ENCODE measurements at places on chromosomes 16 and 17. TPM values are rescaled to one million over a fixed set of nuclear protein-coding genes. Genes with fewer than 3 reads are reported as not detected.

CAVIN1 gene
- 476 TPM for total RNA-seq

PRAC1 gene
- not detected for total RNA-seq

RNF157 gene
- total RNA-seq, result 8.7 TPM

DNAH17 gene
- total RNA-seq, result 1.5 TPM

KRTAP4-7 gene
- total RNA-seq, result not detected

ITGAD gene
- total RNA-seq, result not detected

KDM6B gene
- 22.0 TPM for total RNA-seq

MYL4 gene
- 0.16 TPM for total RNA-seq

SRCIN1 gene
- 2.8 TPM for total RNA-seq

SPN gene
- total RNA-seq, result not detected

DHRS7C gene
- total RNA-seq, result not detected

ZC3H18 gene
- 56.5 TPM for total RNA-seq

FOXF1 gene
- total RNA-seq, result not detected

CSF3 gene
- total RNA-seq, result not detected

DNAI2 gene
- not detected for total RNA-seq

SPATA32 gene
- total RNA-seq, result 0.21 TPM

JUP gene
- total RNA-seq, result 127 TPM

TMED6 gene
- total RNA-seq, result not detected

ZNF750 gene
- not detected for total RNA-seq

CACNG5 gene
- total RNA-seq, result 0.21 TPM

SSTR5 gene
- total RNA-seq, result 0.11 TPM

AOC2 gene
- 2.2 TPM for total RNA-seq

SPNS3 gene
- total RNA-seq, result not detected

PLD6 gene
- 6.7 TPM for total RNA-seq

MYOCD gene
- 3.0 TPM for total RNA-seq

GRB7 gene
- total RNA-seq, result 4.2 TPM

KRT34 gene
- total RNA-seq, result 0.41 TPM

CHD9NB gene
- 1.7 TPM for total RNA-seq

NPIPA5 gene
- 2.7 TPM for total RNA-seq

SLC13A2 gene
- total RNA-seq, result 0.06 TPM

GP1BA gene
- total RNA-seq, result not detected

DLX4 gene
- total RNA-seq, result 2.4 TPM

AIPL1 gene
- total RNA-seq, result not detected

YBX2 gene
- 0.53 TPM for total RNA-seq

TPSG1 gene
- total RNA-seq, result 0.10 TPM

SOCS1 gene
- total RNA-seq, result 1.5 TPM

Measured in A549 treated with DMSO at 1 μM for 4 hours (cell line).